Activated CD8-positive, alpha-beta memory T cell treated with anti-CD3 and anti-CD28 coated beads, Interleukin-2, amount 50 U/mL, for 48 hours (primary cell): ENCODE measurements at places on chromosomes 7 and 10.

DNA sequence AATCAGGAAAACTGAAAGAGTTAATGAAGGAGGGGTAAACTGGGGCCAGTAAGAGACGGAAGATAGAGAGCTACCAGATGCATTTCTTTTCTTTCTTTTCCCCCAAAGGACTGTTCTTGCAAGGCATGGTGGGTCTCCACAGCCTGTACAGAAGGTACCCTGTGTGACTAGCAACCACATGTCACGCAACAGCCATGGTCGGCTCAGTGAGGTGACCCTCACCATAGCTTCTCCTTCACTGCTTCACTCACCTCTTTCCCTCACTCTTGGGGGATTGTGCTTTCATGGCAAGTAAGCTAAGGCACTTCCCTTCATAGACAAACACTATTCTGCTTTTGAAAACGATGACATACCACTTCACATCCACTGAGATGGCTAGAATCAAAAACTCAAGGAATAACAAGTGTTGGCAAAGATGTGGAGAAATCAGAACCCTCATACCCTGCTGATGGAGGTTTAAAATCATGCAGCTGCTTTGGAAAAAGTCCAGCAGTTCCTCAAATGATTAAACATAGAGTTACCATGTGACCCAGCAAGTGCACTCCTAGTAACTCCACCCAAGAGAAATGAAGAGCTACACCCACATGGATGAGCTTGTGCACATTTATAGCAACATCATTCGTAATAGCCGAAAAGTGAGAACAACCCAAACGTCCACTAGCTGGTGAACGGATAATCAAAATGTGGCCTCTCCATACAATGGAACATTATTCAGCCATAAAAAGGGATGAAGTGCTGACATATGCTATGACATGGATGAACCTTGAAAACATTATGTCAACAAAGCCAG, 3.8 kb upstream of the INSIG1 start:
- peak; percentile 18 for DNase-seq

- DNase-seq = no peak
Observed at GRCh38 chr10:21379143-21379542, 146.3 kb downstream of the SKIDA1 start.

- DNase-seq = no peak
Observed at GRCh38 chr7:32765185-32765584, 126.4 kb downstream of the KBTBD2 start.

GRCh38 chr7:150417239-150417638, 33.2 kb upstream of the GIMAP8 start:
- DNase-seq = peak; percentile 39

DNA sequence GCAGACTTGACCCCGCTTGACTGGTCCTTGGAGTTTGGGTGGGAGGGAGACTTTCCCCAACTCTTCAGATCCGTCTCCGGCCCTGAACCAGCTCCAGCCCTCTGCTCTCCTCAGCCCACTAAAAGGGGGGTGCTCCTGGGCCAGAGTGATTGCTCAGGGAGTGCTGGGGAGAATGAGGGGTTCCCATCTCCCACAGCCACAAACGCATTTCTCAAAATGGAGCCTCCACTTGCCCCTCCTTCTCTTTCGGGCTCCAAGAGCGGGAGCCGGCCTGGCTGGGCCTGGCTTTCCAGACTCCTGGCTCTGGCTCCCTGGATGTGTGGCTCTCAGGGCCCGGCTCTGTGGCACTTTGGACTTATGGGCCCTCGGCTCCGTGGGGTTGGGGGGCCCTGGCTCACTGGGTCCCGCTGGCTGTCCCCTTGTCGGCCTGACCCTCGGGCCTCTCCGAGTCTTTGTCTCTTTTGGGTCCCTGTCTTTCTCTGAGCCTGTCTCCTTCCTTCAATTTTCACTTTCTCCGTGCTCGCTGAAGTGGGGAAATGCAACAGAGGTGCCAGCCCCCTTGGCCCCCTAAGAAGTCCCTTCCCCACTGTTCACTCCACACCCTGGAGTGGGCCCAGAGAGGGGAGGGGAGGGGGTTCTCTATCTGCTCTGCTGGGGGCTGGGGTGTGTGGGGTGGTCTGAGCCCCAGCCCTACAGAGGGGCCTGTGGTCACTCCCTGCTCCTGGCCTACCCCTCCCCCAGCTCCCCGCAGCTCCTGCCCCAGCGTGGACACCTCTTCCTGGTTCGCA, 713 bp downstream of the LZTS2 start:
- DNase-seq = no peak
